Left cardiac atrium (tissue), 4 donors: ENCODE measurements at places on chromosomes 7 and 10. TPM values are rescaled to one million over a fixed set of nuclear protein-coding genes. Genes with fewer than 3 reads are reported as not detected.

FZD8 gene
- 14.8 TPM for total RNA-seq

GRCh38 chr7:92622685-92623084 is 32.5 kb upstream of the FAM133B start:
- DNase-seq: no peak

- no peak for DNase-seq
Measured at GRCh38 chr10:78059906-78060702, 26.4 kb downstream of the RPS24 start.

DNA sequence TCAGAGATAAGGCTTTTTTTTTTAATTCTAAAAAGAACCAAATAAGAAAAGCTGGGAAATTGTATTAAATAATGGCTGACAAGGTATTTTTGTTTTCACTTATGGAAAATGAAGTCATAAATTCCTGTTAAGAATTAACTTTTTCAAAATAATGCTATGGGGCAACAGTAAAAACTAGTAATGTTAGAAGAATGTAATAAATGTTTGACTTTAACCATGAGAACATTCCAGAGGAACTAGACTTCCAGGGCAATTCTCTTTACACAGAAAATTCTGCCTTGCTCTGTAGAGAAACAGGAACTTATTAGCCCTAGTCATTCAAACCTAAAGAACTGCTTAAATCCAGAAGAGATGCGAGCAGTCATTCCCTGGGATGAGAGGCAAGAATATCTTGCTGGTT is 571.1 kb downstream of the IPMK start:
- DNase-seq: no peak

GRCh38 chr7:69467826-69468225 is 130.4 kb upstream of the AUTS2 start:
- DNase-seq: no peak

MBLAC1 gene
- total RNA-seq: 2.7 TPM

- DNase-seq: no peak
Measured at GRCh38 chr7:46207931-46208634, 287.0 kb upstream of the IGFBP3 start.

GRCh38 chr10:125163803-125164202 is 3.4 kb upstream of the CTBP2 start:
- DNase-seq: no peak

PPP1R17 gene
- total RNA-seq: not detected

- no peak for DNase-seq
Measured at GRCh38 chr10:125256026-125256425, 95.7 kb upstream of the CTBP2 start.

ZNF716 gene
- not detected for total RNA-seq

SPRN gene
- not detected for total RNA-seq

DNA sequence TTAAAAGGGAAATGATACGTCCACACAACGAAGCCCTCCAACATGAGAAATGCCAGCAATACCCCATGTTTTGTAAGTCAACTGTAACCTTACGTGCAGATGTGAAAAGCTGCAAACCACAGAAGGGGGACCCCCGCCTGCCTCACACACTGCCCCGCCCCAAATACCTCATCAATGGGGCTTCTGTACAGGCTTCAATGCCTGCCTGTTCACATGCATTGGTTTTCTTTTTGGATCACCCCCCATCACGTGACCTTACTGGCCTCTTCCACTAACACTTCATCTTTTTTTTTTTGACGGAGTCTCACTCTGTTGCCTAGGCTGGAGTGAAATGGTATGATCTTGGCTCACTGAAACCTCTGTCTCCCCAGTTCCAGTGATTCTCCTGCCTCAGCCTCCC is 224.0 kb downstream of the TNS3 start:
- no peak for DNase-seq

NEURL1 gene
- 0.39 TPM for total RNA-seq

GRCh38 chr10:124523901-124524300 is 62.3 kb downstream of the LHPP start:
- DNase-seq: no peak

DNA sequence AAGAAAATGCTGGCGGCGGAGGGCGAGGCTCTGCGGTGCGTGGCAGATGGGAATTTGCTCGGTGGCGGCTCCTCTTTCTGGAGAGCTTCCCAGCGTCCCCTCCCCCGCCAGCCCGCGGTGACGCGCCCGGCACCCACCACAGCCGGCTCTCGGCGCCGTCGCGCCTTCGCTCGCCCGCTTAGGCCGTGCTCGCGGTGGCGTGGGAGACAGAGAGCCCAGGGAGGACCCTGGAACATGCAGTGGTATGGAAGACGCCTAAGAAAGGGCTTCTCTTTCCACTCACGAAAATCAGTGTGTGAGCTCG is 576 bp upstream of the CSGALNACT2 start:
- DNase-seq: peak; percentile 60

GRCh38 chr10:34808801-34809745 is 6.0 kb downstream of the PARD3 start:
- DNase-seq: peak; percentile 29

DNA sequence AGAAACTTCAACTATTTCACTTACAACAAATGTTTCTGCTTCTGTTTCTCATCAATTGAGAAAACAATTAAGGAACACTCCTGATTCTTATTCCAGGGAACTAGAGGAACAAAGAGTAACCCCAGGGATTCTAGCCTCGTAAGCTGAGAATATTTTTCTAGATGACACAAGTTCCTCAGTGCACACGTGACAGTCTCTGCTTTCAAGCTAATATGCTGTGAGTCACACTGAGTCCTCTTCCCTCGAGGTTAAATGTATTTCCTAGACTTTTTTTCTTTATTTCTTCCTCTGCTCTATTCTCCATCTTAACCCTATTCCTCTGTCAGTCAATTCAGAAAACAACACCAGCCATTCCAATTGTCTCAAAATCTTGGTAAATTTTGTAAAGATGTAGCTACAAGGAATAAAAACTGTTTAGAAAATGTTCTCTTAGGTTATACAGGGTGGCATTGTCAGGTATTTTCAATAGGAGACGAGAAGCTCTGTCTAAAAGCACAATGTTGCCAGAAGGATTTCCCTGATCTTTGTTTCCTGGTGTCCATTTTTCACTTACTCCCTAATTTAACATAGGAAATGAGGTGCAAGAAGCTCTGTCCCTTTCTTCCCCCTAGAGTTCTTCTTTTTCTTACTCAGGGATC is 5.8 kb upstream of the C1GALT1 start:
- DNase-seq: no peak

SUN3 gene
- total RNA-seq: not detected

- no peak for DNase-seq
Measured at GRCh38 chr7:71984348-71984747, 427.8 kb downstream of the CALN1 start.

DNA sequence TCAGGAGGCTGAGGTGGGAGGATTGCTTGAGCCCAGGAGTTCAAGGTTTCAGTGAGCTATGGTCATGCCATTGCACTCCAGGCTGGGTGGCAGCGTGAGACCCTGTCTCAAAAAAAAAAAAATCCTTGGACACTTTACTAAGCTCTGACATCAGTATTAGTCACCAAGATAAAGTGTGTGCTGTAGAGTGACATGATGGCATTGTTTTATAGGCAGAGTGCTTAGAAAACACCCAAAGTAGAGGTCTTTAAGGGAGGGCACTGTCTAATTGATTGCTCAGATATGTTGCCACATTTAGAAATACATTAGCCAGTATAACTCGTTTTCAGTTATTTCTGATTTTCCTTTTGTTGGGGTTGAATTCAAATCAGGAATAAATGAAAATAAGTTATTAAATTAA is 235.9 kb downstream of the REEP3 start:
- no peak for DNase-seq
